Fibroblast of skin of right biceps (primary cell): ENCODE measurements at places on chromosomes 6 and 20.

- DNase-seq = peak; percentile 94
Observed at GRCh38 chr20:53934421-53935343, 135.7 kb downstream of the BCAS1 start.

- DNase-seq = no peak
Observed at GRCh38 chr20:20367575-20368417, at the start of gene INSM1. Gene INSM1 (plus strand): TSS chr20:20368104. CDS start chr20:20368268, 164 bp downstream.

- peak; percentile 23 for DNase-seq
Observed at GRCh38 chr20:63553933-63554290, at the start of gene FNDC11. Gene FNDC11 (plus strand): TSS chr20:63554159. CDS start chr20:63555664, 1,505 bp downstream.

GRCh38 chr20:20373091-20373571, 5.2 kb downstream of the INSM1 start:
- peak; percentile 36 for DNase-seq

DNA sequence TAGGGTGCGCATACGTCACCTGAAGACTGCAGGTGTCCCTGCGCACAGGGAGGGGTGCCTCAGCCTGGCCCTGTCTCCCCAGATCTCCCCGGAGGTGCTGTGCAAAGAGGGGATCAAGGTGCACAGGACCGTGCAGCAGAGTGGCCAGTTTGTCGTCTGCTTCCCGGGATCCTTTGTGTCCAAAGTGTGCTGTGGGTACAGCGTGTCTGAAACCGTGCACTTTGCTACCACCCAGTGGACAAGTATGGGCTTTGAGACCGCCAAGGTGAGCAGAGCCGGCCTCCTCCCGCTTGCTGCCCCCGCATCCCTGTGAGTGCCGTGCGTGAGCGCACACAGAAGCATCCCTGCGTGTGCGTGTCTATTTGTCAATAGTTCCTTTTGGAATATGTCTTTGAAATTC, 150.7 kb downstream of the DTNBP1 start:
- DNase-seq = no peak
